ENCODE measurements at places on chromosomes 1 and 21.

GRCh38 chr1:115596080-115596780, 45.5 kb upstream of the VANGL1 start:
- DNase-seq, result no peak

DNA sequence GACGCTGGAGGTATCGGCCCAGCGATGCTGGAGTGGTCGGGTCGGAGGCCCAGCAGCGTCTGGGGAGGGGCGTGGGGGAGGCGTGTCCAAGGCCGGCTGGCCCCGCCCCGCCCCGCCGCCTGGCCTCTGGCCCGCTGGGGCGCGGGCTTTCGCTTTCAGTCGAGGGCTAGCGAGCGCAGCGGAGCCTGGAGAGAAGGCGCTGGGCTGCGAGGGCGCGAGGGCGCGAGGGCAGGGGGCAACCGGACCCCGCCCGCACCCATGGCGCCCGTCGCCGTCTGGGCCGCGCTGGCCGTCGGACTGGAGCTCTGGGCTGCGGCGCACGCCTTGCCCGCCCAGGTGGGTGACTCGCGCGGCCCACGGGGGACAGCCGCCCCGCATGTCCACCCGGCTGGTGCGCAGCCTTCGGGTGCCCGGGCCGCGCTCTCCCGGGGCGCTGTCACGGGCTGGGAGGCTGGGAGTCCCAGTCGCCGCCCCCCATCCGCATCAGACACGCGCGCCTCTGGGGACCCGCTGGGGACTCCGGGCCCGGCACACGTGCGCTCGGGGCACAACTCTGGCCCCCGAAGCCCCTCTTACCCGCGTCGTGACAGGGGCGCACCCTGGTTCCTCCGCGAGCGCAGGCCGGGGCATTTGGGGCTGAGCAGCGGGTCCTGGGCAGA, at the start of gene TNFRSF1B:
TSS of gene TNFRSF1B (plus strand) at position 158 of the 659 bp plus-strand sequence. CDS start at position 259, 101 bp downstream.
- DNase-seq, result peak; percentile 62

GRCh38 chr1:226629210-226629895, 80.8 kb downstream of the STUM start:
- no peak for DNase-seq

DNA sequence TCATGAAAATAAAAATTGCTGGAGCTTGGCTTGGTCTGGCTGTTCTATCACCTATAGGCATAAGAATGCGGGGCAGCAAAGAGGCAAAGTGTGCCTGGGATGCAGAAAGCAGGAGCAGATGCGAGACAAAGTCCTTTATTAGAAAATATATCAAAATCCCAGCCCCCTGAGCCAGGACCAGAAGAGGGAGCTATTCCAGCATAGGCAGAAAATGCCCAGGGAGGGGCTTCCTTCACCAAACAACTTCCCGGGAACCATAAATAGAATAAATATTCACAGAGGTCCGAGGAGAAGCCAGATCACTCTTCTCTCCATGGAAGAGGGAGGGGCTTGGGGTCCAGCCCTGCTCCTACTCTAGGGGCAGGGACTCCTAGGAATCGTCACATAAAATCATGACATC, 5.0 kb downstream of the PPOX start:
- DNase-seq, result no peak

DNA sequence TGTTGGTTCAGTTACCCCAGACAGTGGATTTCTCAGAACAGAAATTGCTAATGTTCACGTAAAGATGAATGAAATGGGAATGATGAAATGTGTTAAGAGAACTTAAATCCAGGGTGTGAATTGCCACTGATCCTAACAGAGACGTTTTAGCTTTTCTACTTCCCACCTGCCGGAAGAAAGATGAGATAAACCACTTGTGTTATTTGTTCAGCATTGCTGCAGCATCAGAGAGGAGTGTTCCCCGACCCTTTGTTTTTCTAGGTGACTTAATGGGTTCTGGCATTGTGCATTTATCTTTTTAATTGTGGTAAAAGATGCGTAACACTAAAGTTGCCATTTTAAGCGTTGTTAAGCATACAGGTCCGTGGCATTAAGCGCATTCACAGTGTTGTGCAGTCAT, 122.3 kb downstream of the GALNT2 start:
- no peak for DNase-seq

- DNase-seq, result no peak
Observed at GRCh38 chr1:221188458-221188857, 309.2 kb downstream of the HLX start.

DNA sequence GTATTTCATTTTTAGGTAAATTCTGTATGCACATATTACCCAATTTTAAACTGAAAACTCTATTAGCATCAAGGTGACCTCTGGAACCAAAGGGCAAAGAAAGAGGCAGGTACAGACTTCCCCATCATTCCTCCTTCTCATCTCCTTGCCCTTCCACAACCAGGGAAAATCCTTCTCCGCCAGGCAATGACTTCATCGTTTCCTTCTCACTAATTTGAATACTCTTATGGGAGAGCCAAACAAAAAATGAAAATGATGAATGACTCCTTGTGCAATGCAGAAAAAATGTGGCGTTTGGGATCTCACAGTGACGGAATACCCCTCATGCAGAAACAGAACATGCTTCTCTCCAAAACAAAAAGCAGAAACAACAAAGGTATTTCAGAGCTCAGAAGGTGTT, 83.7 kb downstream of the HLCS start:
- no peak for DNase-seq

GRCh38 chr1:108831225-108831624, 25.7 kb downstream of the AKNAD1 start:
- no peak for DNase-seq

- no peak for DNase-seq
Observed at GRCh38 chr1:27413004-27413403, 20.6 kb downstream of the GPR3 start.

DNA sequence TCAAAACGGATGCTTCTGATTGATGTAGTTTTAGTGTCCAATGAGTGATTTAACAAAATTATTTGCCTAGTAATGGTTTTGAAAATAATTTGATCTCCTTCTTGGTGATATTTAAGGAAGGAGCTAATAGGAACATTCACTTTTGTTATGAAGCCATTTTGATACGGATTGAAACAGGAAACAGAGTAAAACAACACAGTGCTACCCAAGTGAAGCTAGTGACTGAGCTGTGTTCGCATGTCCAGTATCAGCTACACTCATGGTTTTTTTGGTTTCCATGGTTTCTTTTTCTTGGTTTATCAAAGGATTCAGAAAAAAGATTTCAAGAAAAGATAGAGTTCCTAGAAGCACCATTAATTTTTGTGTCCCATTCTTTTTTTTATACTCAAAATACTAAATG, 40.1 kb upstream of the PLEKHO1 start:
- no peak for DNase-seq

DNA sequence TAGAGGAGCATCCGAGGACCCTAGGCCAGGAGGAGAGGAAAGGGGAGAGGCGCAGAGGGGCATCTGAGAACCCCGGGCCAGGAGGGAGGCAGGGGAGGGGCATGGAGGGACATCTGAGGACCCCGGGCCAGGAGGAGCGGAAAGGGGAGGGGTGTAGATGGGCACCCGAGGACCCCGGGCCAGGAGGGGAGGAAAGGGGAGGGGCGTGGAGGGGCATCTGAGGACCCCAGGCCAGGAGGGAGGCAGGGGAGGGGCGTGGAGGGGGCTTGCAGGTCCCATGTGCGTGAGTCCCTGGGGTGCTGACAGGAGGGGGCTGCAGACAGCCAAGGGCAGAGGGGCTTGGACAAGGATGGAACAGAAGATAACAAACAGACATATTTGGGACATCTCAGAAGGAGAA, 190.0 kb upstream of the ARHGEF16 start:
- DNase-seq, result no peak

DNA sequence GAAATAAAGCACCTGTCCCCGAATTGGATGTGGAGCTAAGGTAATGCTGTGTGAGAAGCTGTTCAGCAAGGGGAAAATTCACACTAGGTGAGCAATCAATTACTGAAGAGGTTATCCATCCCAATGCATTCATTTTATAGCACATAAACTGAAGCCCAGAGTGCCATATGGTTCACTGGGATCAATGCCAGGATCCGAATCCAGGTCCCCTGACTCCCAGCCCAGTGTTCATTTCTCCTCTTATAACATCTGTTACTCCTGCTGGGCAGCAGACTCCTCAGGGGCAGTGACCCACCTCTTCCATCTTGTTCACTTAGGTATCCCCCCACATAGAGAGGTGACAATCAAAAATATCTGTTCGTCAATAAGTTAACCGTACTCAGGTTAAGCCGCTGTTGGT, 13.2 kb upstream of the SEC16B start:
- DNase-seq, result no peak

DNA sequence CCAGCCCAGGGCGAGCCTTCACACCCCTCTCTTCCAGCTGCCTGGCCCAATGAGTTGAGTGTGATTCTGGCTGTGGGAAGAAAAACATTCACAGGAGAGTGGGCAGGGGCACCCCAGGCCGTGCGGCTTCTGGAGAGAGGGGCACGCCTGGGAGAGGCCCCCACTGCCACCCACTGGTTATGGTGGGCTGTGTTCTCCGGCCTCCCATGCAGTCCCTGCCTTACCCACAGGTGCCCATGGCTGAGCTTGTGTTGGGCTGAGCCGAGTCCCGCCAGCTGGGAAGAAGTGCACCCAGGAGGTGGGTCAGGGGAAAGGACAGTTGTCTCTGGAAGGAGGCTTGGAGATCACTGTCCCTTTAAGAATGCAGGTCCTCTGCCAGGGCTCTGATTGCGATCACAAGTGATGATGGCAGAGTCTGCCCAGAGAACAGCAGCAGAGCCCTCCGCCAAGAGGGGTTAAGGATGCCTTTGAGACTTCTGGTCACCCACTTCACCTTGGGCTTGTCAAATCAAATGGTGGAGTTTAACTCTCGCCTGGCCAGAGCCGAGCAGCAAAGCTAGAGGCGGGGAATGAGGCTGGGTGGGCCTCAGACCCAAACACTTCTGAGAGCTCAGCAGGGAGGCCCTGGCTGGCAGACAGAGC, 124.7 kb upstream of the ARHGEF16 start:
- DNase-seq, result no peak

- no peak for DNase-seq
Observed at GRCh38 chr1:26160527-26161414, 1.9 kb downstream of the FAM110D start.

GRCh38 chr1:209513226-209513625, 70.3 kb upstream of the CAMK1G start:
- no peak for DNase-seq

GRCh38 chr1:9441451-9442133, 97.7 kb upstream of the SLC25A33 start:
- DNase-seq, result no peak

GRCh38 chr21:36452281-36452825, 27.6 kb downstream of the CLDN14 start:
- DNase-seq, result no peak

DNA sequence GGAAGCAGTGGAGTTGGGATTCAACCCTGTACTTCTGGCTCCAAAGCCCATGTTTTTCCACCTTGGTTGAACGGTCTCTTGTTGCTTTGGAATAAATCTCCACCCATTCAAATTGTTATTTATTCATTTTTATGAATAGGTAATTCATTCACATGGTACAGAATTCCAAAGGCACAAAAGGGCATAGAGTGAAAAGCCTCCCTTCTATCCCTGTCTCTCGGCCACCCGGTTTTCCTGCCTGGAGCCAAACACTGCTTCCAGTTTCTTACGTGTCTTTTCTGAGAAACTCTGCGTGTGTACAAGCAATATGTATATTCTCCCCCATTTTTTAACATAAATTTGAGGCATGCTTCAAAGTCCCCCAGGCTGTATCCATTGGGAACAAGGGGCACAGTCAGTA, 3.9 kb downstream of the EXTL1 start:
- no peak for DNase-seq

- DNase-seq, result peak; percentile 48
Observed at GRCh38 chr1:155051777-155052398, 772 bp downstream of the ADAM15 start.

GRCh38 chr1:66182551-66183178, 351.3 kb upstream of the SGIP1 start:
- no peak for DNase-seq

GRCh38 chr1:155167166-155168104, 5.7 kb downstream of the KRTCAP2 start:
- DNase-seq, result peak; percentile 77

DNA sequence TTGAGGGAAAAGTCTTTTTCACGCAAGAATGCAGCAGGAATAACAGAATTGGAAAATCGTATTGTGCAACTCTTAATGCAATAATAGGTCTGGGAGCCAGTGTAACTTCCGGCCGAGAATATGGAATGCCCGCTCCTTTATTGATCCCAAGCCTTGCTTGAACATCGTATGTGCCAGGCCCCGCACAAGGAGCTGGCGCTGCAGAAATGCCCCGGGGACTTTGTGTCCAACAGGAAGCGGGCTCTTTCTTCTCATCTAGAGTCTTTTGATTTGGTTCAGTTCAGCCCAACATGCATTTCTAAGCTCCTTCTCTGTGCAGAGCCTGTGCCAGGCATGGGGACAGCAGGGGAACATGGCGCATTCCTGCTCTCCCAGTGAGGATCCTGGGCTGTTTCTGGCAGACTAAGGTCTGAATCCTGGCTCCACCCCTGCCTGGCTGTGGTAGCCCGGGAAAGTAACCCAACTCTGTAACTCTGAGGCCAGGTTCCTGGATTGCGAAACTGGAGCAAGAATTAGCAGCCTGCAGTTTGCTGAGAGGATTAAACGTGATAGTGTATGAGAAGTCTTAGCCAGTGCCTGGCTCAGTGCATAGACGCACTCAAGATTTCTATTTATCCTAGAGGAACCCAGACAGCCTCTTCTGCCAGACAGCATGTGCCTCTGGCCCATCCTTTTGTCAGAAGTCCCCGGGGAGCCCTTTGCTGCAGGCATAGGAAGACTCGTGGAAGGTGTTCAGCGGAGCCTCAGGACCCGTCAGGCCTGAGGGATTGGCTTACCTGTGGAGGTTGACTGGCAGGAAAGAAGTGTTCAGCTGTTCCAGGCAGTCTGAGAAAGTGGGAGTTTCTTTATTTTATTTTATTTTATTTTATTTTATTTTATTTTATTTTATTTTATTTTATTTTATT, 987 bp upstream of the CDCP2 start:
- DNase-seq, result no peak

GRCh38 chr1:110765640-110766335, 91.0 kb upstream of the KCNA3 start:
- DNase-seq, result peak; percentile 15

GRCh38 chr1:181413195-181413815, 70.0 kb upstream of the CACNA1E start:
- no peak for DNase-seq

DNA sequence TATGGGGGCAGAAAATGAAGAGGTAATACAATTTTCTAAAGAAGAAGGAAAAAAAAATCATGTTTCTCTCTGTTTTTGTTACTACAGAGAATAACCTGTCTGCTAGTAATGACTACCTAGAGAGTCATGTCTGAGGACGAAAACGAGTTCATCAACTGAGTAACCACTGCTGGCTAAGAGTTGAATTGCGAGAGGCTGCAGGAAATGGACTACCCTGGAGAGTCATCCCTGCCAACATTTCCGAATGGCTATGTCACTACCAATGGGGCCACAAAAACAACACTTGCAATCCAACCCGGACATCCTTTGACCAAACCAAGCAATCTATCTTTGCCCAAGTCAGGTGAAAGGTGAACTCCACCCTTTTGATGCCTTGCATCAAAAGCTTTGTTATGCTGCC, 120.6 kb downstream of the FCRL5 start:
- DNase-seq, result no peak
